Stimulated activated CD4-positive, alpha-beta T cell treated with anti-CD3 and anti-CD28 coated beads, TNF-alpha, amount 100 ng/mL, for 48 hours (primary cell): ENCODE measurements at places on chromosomes 4 and X.

DNA sequence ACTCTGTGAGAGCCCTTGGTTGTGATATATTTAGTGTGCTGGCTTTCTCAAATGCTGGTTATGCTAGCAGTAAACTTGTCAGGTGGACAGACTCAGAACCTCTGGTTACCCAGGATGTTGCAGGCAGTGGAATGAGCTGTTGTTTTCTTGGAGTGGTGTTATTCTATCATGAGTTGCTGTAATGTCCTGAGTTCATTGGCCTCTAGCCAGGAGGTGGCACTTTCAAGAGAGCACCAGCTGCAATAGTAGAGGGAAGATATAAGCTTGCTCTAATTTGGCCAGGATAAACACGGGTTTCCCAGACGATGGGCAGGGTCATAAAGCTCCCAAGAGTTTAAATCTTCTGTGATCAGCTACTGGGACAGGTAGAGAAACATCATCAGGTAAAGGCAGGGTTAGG lies 95.0 kb upstream of the UBQLN2 start:
- no peak for DNase-seq

- DNase-seq, result no peak
Observed at GRCh38 chrX:29852767-29853166, 362.6 kb upstream of the MAGEB2 start.

DNA sequence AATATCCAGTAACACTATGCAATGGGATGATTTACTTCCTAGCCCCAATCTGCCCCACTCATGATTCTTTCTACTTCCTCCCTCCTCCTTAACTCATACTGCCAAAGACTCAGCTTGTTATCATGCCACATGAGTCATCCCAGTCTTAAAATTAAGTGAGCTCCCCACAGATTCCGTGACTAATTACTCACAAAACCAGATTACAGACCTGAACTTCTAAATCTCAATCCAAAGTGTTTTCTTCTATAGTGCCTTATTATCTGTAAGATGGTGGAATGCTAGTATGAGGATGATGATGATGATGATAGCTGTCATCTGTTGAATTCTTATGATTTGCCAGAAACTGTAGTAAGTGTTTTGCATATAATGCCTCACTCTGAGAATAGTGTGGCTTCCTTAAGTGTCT lies 27.7 kb upstream of the GPC3 start:
- no peak for DNase-seq

DNA sequence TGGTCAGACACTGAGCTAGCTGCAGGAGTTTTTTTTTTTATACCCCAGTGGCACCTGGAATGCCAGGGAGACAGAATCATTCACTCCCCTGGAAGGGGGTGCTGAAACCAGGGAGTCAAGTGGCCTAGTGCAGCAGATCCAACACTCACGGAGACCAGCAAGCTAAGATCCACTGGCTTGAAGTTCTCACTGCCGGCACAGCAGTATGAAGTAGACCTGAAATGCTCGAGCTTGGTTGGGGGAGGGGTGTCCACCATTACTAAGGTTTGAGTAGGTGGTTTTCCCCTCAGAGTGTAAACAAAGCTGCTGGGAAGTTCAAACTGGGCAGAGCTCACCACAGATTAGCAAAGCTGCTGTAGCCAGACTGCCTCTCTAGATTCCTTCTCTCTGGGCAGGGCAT lies 537.9 kb upstream of the LCORL start:
- DNase-seq, result no peak

GRCh38 chr4:37830640-37831039 lies 4.2 kb downstream of the PGM2 start:
- DNase-seq, result no peak

GRCh38 chrX:17547658-17548057 lies 172.7 kb downstream of the NHS start:
- no peak for DNase-seq

GRCh38 chr4:78774417-78774816 lies 1.7 kb upstream of the BMP2K start:
- no peak for DNase-seq

GRCh38 chr4:82569076-82569475 lies 7.3 kb upstream of the TMEM150C start:
- DNase-seq, result no peak

DNA sequence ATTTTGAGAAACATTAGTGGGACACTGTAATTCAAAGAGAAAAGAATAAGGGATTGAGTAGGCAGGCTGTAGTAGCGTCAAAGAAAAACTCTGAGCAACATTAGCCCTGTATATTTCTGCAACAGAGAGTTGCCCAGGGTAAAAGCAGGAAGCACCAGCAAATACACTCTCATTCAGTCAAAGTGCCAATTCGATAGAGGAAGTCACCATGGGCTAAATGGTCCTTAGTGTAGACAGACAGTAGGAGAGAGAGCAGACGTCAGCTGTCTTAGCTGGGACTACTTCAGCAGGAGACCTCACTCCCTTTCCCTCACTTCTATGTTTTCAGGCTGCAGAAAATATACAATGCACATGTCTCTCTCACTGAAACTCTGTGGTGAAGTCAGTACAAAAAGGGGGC lies 2073.8 kb upstream of the TENM3 start:
- DNase-seq, result no peak

- DNase-seq, result no peak
Observed at GRCh38 chrX:68934421-68934820, 105.6 kb downstream of the EFNB1 start.

- DNase-seq, result no peak
Observed at GRCh38 chrX:9033586-9033985, 341 bp downstream of the FAM9B start.

DNA sequence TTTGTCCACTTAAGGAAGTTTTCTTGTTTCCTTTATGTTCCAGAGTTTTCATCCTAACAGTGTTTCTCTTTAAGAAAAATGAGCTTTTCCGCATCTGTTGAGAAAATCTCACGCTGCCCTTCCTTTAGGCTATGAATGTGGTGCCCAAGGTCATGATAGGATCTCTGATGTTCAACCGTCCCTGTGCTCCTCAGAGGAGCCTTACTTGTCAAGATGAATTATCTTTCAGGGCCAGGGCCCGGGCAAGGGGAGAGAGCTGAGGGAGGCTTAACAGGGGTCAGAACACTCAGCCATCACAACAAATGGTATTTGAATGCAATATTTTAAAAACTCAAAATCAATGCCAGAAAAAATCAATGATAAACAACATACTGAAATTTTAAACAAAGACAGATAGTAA lies 6.2 kb upstream of the NELFA start:
- no peak for DNase-seq

- DNase-seq, result no peak
Observed at GRCh38 chrX:9605484-9605883, 140.6 kb downstream of the TBL1X start.

GRCh38 chr4:139191373-139191772 lies 14.4 kb upstream of the ELF2 start:
- no peak for DNase-seq

DNA sequence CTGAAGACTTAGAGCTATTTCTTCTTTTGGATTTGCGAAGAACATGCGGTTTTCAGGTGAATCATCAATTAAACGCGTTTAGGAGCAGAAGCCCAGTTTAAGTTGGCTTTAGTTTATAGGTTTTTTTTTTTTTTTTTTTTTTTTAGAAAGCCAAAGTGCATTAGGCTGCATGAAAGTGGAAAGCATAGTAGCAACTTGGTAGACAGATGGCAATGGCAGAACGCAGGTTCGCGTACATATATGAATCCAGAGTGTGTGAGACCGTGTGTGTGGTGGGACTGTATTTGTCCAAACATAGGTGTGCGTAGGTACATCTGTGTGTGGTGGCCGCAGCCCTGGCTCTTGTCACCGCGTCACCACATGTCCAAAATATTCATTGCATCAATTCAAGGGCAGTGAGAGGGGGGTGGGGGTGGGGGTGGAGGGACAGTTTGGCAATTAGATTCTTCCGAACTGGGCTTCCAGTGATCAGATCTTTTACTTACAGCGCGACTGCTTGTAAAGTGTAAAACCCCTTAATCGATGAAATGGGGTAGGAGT lies 901 bp downstream of the JADE1 start:
- DNase-seq, result no peak

- no peak for DNase-seq
Observed at GRCh38 chr4:73248416-73248815, 10.2 kb downstream of the ANKRD17 start.

DNA sequence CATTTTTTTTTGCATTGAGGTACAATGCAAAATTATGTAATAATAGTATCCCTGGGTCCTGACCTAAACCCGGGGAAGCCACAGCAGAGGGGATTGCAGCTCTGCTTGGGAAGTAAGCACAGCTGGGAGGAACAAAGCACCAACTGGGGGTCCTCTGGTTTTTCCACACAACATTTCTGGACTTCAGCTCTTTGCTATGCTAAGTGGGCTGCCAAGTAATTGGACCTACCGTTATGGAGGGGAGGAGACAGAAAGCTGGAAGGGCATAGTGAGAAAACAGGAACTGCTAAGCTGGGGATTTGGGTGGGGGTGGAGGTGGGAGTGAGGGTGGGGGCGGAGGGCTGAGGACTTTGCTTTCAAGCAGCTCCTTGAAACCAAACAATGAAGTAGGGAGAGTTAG lies 183.3 kb downstream of the ZIC3 start:
- DNase-seq, result no peak

DNA sequence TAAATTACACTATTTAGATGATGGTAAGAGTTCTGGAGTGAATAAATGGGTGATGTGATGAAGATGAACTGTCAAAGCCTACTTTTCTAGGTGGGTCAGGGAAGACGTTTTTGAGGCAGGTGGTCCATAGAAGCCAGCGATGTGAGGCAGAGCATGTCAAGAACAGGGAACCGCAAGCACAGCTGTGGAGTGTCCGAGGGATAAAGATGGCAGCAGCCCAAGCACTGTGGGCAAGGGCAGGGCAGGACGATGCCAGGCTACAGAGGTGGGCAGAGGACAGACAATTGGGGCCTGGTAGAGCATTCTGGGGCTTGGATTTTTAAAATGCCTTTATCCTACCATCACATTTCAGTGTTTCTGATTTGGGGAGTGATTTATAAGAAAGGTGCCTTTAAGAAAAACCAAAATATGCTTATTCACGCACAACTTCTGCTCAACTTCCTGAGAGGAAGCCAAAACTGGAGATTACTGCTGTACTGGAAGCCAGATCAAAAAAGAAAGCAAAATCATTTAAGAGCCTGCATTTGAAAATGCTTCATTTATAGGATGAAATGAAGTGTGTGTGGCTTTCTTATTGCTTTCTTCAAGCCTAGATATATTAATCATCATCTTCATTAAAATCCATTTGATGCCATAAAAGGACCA lies 119.0 kb upstream of the WDR17 start:
- DNase-seq, result no peak

DNA sequence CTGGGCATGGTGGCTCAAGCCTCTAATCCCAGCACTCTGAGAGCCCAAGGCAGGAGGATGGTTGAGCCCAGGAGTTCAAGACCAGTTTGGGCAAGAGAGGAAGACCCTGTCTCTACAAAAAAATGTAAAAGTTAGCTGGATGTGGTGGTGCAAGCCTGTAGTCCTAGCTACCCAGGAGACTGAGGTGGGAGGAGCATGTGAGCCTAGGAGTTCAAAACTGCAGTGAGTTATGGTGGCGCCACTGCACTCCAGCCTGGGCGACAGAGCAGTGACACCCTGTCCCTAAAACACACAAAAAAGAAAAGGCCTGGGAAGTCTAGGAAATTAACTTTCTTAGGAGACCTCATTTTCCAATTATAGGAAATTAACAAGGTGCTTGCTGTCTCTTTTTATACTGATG lies 76.8 kb downstream of the JAKMIP1 start:
- no peak for DNase-seq

DNA sequence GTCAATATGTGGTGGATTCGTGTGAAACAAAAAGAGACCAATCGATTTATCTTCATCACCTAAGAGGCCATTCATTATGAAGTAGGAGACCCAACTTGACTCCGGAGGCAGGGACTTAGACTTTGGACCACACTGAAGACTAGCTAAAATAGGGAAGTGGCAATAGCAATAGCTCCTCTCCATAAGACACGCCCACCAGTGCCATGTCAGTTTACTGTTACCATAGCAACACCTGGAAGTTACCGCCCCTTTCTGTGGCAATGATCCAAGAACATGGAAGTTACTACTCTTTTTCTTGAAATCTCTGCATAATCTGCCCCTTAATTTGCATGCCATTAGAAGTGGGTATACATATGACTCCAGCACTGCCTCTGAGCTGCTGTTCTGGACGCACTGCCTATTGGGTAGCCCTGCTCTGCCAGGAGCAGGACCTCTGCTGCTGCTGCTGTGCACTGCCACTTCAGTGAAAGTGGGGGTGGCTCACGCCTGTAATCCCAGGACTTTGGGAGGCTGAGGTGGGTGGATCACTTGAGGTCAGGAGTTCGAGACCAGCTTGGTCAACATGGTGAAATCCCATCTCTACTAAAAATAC lies 163.2 kb downstream of the PRKX start:
- DNase-seq, result no peak

GRCh38 chrX:55056820-55057674 lies 17.8 kb upstream of the PAGE2B start:
- no peak for DNase-seq

GRCh38 chrX:110042496-110042895 lies 39.6 kb downstream of the TMEM164 start:
- no peak for DNase-seq

DNA sequence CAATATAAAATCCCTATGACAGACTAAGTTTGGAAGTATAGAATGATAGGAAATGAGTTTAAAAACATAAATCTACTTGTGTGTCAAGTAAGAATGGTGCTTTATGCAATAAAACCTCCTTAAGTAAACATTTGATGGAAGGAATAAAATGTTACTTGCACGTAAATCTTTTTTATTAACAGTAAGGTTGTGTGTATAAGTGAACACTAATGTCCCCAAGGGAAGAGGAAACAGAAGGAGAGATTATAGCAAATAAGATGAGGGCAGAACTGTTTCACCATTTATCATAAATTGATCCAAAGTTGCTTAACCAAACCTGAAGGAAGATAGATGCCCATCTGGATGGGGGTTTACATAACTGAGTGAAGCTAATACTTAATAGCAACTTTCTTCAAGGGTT lies 86.8 kb downstream of the FRMPD4 start:
- no peak for DNase-seq

DNA sequence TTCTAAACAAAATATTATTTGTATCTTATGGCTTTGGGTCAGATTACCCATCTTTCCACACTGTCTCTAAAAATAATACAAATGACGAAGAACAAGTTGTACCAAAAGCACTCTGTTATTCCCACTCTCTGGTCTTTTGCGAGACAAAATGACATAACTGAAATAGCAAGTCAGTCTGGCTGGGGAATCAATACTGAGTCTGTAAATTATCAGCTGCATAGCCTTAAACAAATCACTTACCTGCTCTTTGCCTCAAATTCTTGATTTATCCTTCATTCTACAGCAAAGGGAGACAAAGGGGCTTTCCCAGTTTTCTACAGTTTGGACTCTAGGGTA lies 40.9 kb downstream of the SOWAHB start:
- no peak for DNase-seq

DNA sequence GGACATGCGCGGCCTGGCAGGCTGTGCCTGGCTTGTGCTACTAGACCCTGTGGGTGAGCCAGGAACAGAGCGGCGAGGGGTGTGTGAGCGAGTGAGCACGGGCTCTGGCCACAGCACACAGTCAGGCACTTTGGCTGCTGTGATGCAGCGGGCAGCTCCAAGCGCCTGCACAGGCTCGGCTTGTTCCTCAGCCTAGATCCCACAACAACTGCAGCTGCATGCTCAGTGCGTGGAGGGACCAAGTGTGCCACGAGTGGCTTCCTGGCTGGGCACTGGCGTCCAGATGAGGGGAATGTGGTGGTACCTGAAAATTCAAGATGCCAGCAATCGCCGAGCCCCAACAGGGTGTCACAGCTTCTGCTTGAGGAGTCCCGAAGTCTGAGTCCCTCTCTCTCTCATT lies 1056.6 kb downstream of the RAPGEF2 start:
- DNase-seq, result no peak

GRCh38 chr4:7198440-7199128 lies 6.2 kb downstream of the SORCS2 start:
- no peak for DNase-seq

- DNase-seq, result no peak
Observed at GRCh38 chrX:66045894-66046293, 6.0 kb upstream of the VSIG4 start.
